ENCODE measurements at places on chromosomes 1 and 21.
A peak's percentile ranks its signal among the peaks of the same experiment; 100 is the strongest.

DNA sequence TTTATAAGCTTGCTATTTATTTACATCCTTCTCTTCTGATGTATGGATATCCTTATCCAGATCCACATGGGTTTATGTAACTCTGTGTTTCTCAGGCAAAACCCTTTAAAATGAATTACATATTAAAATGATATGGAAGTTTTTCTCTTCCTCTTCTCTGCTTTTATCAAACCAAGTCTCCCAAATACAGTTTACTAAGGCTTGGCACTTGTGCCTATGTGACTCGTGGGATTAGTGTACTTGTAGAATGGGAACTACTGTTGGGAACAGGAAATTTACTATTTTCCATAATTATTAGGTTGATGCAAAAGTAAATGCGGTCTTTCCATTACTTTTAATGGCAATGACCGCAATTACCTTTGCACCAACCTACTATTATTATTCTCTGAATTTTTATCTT is 14.8 kb downstream of the SIM2 start:
- no peak for DNase-seq

GRCh38 chr1:214216779-214217178 is 64.2 kb upstream of the SMYD2 start:
- no peak for DNase-seq

- no peak for DNase-seq
These were observed 21.9 kb downstream of the GPR52 start for GRCh38 chr1:174469687-174470086.

DNA sequence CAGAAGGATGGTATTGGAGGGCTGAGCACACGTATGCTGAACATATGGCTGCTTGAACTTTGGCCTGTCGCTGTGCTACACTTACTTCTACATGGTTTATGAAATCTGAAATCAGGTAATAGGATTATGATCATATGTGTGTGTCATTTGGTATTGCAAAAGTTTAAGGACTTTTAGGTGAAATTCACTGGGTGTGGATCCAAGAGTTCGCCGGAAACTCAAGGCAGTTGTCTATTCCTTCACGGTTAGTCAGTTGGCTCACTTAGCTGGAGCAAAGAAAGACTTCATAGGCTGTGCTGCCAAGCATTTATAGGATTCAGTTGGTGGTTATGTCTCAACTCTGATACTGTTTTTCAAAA is 927 bp downstream of the UAP1 start:
- peak; percentile 23 for DNase-seq

DNA sequence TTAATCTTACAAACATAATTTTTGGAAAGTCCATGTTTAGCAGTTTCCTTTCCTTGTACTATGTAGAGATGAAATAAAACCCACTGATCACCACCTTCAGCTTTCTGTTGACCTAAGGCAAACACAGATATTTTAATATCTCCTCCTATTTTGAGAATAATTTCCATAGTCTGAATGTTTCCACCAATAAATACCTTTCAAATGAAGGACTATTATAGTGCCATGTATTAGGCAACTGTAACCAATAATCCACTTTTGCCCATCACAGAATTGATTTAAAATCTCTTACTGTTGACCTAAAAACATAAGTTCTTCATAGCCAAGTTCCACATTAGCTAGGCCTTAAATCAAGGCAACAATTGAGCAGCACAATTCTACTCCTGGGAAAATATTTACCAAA is 1.8 kb downstream of the CDC42BPA start:
- DNase-seq: no peak

Data from HS-27A (cell line).